ENCODE measurements at places on chromosomes 3 and 15.

GRCh38 chr15:98308117-98308516, 340.2 kb upstream of the IGF1R start:
- no peak for DNase-seq

DNA sequence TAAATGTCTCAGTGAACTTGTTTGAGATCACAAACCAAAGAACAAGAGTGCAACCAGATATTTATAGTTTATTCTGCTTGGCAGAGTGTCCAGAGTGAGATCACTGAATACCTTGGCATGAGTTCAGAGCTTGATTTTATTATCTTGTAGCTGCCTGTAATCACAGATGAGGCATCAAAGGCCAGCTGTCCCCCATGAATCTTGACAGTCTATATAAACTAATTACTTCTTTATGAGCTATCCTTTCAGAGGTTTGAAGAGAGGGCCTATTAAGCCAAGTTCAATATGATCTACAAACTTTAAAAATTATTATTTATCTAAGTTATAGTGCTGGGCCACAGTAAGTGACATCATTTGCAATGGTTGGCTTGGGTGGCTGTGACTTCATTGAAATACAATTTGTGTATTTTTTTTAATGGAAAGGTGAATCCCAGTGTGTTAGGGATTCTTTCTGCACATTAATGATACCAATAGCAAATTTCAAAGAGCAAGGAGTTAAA, 251.5 kb downstream of the CLSTN2 start:
- DNase-seq: no peak

GRCh38 chr3:9099702-9100512, 136.6 kb upstream of the RAD18 start:
- DNase-seq: no peak

GRCh38 chr3:54931182-54931581, 3.3 kb upstream of the LRTM1 start:
- no peak for DNase-seq

GRCh38 chr15:74245342-74245931, 9.3 kb downstream of the CCDC33 start:
- no peak for DNase-seq

GRCh38 chr15:47299846-47300434, 417.4 kb upstream of the SEMA6D start:
- no peak for DNase-seq

DNA sequence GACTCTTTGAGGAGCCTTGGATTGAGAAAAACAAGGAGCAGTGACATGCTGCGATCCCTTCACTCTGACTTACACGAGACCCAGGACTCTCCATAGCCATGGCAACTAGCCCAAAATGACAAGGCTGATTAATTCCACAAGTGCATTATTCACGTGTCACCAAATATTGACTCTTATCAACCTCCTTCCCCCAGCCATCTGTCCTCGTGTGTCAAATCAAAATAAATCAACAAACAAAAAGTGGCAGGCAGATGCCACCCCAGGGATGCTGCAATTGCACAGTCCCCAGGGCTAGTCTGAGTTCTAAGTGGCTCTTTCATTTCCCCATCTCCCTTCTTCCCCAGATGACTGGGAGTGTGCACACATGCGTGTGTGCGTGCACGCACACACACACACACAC, 104.9 kb downstream of the AQP9 start:
- DNase-seq: no peak

DNA sequence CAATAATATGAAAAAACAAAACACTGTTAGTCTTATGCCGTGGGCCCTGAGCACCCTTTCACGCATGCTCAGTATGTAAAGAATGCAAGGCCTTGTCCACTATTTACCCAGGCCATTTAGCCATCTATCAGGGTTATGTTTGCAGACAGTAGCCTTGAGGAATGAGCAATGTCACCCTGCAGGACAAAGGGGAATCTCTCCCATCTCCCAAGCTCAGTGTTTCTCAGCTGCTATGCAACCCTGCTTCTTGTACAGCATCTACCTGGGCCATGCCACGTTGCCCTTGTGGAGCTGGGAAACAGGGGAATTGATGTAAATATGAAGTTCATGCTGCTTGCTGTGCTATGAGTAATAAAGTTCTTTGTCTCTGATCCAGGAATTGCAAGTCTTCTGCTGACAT, 51.5 kb upstream of the SLCO2A1 start:
- DNase-seq: no peak

- DNase-seq: no peak
Measured at GRCh38 chr3:193343726-193344222, 34.8 kb downstream of the ATP13A5 start.

Data from activated CD4-positive, alpha-beta T cell treated with anti-CD3 and anti-CD28 coated beads for 1 hour (primary cell).